ENCODE measurements at places on chromosomes 7 and 10.

- no peak for DNase-seq
Observed at GRCh38 chr10:122343135-122343800, 31.2 kb upstream of the PLEKHA1 start.

- DNase-seq = no peak
Observed at GRCh38 chr10:14378387-14378960, 47.8 kb upstream of the FRMD4A start.

- no peak for DNase-seq
Observed at GRCh38 chr7:12923971-12924370, 236.5 kb downstream of the ARL4A start.

DNA sequence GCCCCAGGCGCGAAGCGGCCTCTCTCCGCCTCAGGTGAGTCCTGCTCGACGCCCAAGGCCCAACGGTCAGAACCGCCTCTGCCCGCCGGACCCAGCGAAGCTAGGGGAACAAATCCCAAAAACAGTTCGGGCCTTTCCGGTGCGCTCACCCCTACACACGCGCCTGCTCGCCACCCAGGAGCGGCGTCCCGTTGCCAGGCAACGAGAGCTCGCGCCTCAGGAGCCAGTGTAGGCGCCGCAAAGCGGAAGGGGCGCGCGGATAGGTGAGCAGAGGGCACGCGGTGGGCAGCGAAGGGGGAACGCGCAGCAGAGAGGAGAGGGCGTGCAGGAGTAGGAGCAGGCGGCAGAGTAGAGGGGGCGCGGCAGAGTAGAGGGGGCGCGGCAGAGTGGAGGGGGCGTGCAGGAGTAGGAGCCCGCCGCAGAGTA lies at the start of the genes DYDC1 and DYDC2:
Gene DYDC1 (minus strand): TSS at position 193 of the 426 bp plus-strand sequence. CDS start 4,154 bp downstream, outside the sequence.
Gene DYDC2 (plus strand): TSS at position 219 of the 426 bp plus-strand sequence. CDS start 5,663 bp downstream, outside the sequence.
- no peak for DNase-seq

Measured in activated CD8-positive, alpha-beta memory T cell treated with anti-CD3 and anti-CD28 coated beads for 4 hours (primary cell).